ENCODE measurements at places on chromosomes 12 and 14.

DNA sequence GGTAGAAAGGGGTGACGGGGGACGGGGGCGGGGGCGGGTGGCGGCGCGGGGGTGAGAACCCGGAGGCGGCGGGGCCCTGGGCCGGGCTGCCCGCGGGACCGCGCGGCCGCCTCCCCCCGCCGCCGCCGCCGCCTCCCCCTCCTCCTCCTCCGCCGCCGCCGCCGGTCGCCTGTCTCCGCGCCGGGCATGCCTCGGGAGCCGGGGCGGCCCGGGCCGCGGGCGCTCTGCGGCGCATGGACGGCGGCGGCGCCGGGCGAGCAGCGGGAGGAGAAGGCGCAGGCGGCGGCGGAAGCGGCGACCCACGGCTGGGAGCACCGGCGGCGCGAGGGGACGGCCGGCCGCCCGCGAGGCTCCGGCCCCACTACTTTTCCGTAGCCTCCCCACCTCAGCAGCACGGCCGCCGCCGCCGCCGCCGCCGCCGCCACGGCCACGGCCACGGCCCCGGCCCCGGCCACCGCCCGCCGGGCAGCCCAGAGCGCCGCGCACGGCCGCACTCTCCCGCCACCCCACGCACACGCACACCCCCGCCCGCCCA, at the start of gene NPAS3:
TSS of gene NPAS3 (plus strand) at position 161 of the 535 bp plus-strand sequence.
- peak; percentile 26 for DNase-seq

DNA sequence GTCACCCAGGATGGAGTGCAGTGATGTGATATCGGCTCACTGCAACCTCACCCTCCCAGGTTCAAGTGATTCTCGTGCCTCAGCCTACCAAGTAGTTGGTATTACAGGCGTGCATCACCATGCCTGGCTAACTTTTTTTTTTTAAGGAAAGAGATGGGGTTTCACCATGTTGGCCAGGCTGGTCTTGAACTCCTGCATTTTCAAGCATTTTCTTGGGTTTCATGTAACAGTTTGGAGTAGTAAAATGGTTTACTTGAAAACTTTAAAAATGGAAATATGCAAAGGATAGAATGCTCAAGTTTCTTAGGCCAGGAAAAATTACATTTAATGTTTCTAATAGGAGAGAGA, 63.3 kb downstream of the FOXN3 start:
- no peak for DNase-seq

DNA sequence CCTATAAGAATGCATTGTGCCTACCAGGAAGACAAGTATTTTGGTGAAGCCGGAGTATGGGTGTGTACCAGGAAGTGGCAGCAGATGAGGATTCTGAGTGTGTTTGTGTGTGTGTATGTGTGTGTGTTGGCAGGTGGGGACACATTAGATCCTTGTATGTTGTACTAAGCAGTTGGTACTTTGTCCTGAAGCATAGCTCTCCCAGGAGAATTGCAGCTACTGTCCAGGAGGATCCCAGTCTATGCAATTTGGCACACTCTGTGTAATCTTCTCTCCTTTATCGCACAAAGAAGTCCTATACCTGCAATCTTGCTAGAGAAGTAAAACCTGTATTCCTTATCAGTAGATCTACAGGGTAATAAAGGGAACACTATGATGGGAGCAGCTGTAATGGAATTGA, 276.5 kb downstream of the PAWR start:
- no peak for DNase-seq

GRCh38 chr14:68103853-68104252, 284.3 kb downstream of the RAD51B start:
- DNase-seq: peak; percentile 34

DNA sequence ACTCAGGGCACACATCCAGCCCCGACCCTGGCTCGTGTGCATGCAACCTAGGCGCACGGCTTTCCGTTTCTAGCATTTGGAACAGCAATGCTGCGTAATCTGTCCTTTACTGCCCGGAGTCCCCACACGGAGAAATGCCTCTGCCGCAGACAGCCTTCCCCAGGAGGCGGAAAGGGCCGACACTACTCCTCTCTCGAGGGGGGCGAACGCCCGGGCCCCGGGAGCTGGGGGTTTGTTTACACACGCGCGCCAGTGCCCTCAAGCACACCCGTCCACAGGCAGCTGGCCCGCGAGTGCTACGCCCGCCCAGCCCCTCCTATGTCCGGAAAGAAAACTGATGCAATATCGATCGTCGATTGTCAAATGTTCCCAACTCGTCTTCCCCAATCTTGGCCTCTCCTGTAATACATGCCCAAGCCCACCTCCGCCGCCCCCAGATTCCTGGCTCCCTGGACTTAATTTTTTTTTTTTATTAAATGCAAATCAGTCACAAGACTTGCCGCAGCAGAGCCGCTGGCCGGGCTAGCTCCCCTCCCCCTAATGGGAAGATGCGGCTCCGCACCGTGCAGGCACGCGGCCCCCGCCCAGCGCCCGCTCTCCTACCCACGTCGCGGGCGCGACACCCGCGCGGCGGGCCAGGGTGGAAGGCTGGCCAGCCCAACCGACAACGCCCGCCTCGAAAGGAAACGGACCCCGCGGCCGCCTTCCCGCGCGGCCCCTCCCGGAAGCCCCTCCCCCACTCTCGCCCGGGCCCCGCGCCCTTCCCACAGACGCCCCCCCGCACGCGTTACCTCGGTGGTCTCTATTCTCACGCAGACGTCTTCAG, 642 bp downstream of the SLC38A2 start:
- DNase-seq: peak; percentile 55

DNA sequence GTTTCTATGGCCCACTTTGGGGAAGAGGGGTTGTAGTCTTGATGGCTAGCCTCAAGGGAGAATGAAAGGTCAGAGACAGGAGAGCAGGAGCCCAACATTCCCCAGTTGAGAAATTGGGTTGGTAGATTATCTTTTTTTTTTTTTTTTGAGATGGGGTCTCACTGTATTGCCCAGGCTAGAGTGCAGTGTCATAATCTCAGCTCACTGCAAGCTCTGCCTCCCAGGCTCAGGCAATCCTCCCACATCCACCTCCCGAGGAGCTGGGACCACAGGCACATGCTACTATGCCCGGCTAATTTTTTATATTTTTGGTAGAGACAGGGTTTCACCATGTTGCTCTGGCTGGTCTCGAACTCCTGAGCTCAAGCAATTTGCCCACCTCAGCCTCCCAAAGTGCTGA, 34.9 kb downstream of the BCAT1 start:
- no peak for DNase-seq

DNA sequence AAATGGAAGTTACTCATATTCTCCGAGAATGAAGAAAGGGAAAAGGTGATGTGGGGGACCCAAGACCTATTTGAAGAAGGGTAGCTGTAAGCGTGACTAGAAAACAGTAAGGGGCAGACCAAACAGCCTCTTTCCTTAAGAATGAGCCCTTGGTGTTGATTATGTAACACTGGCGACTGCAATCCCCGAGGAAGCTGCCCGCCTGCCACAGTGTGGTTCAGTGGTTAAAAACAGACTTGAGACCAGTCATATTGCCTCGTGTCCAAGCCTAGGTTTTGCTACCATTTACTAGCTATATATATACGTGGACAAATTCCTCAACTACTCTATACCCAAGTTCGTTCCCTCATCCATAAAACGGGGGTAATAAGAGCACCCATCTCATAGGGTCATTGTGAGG, 49.1 kb downstream of the SSPN start:
- DNase-seq: no peak

GRCh38 chr12:118813778-118814357, 167.5 kb upstream of the SRRM4 start:
- DNase-seq: no peak

- DNase-seq: no peak
Observed at GRCh38 chr12:104662908-104663307, 206.2 kb downstream of the CHST11 start.

- no peak for DNase-seq
Observed at GRCh38 chr12:102601621-102602020, 121.3 kb upstream of the IGF1 start.

Data from kidney tubule cell (primary cell).